Stimulated activated CD8-positive, alpha-beta memory T cell treated with anti-CD3 and anti-CD28 coated beads, Interleukin-4, amount 100 ng/mL, for 24 hours (primary cell): ENCODE measurements at places on chromosomes 2 and 18.

DNA sequence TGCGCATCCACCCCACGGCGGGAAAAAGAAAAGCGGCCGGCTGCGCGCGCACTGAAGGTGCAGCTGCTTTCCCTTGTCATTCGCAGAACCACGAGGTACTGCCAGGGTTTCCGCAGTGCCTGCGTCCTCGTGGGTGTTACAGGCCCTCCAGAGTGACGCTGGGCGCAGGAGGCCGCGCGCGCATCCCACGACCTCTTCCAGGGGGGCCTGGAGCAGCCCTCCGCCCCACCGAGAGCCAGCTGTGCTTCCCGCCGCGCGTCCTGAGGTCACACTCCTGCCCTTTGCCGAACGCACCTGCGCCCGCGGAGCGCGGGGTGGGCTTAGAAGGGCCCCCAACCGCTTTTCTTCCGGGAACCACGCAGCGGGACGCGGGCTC lies 378 bp upstream of the IAH1 start:
- DNase-seq = peak; percentile 46

GRCh38 chr2:109128048-109128615 lies 873 bp upstream of the SH3RF3 start:
- DNase-seq = peak; percentile 47

DNA sequence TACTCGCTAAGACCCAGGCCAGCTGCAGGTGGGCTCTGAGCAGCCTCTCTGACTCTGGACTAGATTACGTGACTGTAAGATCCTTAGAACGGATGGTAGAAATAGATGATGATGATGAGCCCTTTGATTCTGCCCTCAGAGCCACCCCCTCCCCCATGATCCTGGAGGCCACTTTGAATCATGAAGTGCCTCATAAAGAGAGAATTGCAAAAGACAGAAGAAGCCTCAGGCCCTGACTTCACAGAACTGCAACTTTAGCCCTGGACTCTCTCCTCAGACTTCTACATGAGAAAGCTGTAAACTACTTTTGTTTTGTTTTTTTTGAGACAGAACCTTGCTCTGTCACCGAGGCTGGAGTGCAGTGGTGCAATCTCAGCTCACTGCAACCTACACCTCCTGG lies 15.4 kb upstream of the TET3 start:
- DNase-seq = no peak

DNA sequence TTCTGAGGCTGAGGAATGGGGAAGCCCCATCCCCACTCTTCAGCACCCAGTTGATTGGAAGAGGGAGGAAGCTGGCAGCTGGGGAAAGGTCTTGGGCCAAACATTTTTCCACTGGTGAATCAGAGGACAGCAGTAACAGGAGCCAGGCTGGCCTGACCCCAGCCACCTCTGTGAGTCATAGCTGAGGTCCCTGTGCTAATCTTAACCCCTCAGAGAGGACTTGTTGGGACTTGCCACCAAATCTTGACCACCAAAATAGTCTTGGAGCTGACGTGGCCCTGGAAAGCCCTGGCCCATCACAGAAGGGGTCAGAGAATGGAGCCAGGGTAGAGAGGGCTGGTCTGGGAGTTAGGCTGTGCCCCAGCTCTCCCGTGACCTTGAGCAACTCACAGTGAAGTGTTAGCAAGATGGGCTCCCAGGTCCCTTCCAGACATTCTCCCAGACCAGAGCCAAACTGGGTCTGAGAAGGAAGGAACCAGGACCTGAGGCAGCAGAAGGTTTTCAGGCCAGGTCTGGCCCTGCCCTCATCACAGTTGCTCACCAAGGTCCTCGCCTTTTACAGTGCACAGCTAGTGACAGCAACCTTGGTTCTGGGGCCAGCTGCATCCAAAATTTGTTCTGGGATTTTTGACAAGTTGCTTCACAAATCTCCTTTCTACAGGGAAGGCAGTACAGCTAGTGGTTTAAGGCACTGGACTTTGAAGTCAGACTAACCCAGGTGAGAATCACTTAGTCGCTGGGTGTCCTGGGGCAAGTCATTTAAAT lies 266.6 kb downstream of the CYP26B1 start:
- no peak for DNase-seq

- DNase-seq = no peak
Observed at GRCh38 chr18:44500808-44501610, 179.7 kb upstream of the SETBP1 start.

- no peak for DNase-seq
Observed at GRCh38 chr2:117794668-117795067, 19.8 kb upstream of the DDX18 start.

DNA sequence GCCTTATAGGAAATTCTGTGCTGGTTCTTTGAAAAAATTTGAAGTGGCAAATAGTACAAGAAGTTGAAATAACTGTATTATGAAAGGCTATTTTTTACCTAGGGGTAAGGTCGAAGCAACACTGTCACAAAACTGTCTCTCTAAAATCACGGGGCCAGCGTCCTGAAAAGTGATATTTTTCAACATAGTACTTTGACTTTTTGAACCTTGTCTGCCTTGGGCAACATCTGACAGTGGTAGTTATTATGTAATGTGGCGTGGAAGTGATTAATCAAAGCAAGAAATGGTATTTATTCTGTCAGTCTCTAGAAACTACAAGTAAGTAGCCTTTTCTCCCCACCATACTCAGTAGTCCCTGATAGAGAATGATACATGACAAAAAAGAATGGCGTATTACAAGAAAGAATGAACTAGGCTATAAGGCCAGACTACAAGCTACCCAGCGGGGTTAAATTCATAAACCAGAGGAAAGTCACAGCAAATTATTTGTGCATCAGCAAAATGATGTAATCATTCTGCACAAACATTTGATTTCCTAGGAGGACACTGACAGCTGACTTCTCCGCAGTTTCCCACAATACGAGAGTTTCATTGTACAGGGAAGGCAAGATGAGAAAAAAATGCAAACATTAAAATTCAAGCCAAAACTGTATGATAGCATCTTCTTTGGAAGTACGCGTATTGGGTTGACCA lies 9.8 kb downstream of the GEN1 start:
- no peak for DNase-seq

GRCh38 chr2:54483426-54483825 lies 27.3 kb downstream of the SPTBN1 start:
- DNase-seq = no peak

DNA sequence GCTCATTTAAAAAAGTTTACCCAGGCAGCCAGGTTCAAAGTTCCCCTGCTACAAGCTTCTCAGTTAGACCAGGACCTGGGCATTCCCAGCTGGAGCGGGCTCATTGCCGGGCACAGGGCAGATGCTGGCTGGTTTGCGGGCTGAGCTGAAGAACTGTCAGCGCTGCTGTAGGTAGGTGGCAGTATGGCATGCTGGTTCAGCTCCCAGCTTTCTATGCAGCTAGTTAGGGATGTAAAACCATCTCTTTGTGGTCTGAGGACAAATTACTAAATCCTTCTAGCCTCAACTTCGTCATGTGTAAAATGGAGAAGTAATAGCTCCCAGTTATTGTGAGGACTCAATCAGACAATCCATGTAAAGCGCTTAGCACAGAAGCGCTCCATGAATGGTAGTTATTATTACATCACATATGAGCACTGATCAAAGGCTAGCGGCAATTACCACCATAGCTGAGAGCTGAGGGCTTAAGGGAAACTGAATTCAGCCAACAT lies 2.4 kb upstream of the LDLRAD4 start:
- DNase-seq = peak; percentile 24

DNA sequence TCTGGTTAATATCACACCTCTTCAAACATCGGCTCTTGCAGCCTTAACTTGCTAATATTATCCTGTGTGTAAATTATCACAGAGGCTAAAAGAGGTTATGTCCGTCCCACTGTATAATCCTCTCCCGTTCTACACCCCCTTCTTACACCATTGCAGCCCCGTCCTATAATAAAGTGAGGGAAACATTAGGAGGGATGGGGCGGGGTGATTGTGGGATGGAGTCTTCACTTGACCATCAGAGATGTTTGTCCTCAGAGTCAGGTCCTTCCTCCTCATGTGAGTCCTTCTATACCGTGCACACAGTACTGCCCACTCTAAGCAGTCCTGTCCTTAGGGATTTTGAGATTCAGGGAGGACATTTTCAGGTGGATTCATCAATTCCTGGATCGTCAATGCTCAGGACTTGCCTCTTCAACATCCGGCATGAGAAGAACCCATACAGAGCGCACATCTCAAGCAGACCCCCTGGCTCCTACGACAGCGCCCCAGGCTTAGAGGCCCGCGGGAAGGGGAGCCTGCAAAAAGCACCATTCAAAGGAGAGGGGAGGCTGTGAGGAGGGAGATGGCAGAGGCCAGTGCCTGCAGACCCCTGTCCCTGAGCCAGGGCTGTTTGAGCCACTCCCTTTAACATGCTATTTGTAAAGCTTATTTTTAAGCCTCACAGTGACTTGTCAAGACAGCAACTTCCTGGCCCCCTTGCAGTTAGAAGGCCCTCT lies 42.8 kb upstream of the ASB18 start:
- DNase-seq = no peak

GRCh38 chr2:220396287-220396686 lies 768.9 kb downstream of the SLC4A3 start:
- DNase-seq = no peak

DNA sequence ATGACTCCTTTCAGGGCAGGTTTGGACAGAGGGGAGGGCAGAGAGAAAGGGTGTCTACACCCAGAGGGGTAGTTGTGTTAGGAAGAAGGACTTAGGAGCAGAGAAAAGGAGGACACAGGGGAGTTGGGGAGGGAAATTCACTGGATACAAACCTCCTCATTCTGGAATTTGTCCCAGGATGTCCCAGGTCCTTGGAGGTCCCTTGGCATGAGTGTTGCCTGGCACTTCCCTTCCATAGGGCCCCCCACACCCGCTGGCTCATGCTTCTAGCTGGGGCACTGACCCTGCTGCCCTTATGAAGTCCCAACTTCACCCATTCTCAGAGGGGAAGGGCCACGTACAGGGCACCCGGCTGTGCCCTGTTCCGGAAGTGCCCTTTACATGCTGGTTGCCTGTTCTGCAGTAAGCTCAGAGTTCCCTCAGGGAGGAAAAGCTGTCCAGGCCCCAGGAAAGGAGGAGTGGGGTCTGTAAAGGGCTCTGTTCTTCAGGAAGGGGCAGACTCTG lies 93.6 kb upstream of the SMAD2 start:
- DNase-seq = no peak

GRCh38 chr18:37663446-37663845 lies 97.8 kb upstream of the CELF4 start:
- no peak for DNase-seq

DNA sequence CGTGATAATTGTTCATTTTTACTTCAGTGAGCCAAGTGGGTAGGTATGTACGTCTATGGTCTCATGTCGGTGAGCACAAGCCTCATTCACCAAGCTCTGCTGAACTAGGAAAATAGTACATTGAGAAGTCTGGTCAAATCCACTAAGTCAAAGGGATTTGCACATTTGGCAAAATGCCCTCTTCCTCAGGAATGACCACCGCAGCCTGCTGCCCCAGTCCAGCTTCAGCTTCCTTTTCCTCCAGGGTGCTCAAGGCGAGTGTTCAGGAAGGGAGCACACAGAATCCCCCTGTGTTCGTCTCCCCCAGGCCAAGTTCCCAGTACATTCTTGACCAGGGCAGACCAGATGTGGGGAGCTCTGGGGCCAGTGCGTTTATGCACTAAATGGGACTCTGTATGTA lies 23.0 kb downstream of the TCF7L1 start:
- DNase-seq = no peak

- DNase-seq = no peak
Observed at GRCh38 chr2:29117636-29118303, 2.6 kb downstream of the CLIP4 start.

GRCh38 chr2:191936882-191937405 lies 90.1 kb upstream of the CAVIN2 start:
- no peak for DNase-seq

GRCh38 chr2:238381341-238382115 lies 45.2 kb upstream of the ASB1 start:
- DNase-seq = no peak

DNA sequence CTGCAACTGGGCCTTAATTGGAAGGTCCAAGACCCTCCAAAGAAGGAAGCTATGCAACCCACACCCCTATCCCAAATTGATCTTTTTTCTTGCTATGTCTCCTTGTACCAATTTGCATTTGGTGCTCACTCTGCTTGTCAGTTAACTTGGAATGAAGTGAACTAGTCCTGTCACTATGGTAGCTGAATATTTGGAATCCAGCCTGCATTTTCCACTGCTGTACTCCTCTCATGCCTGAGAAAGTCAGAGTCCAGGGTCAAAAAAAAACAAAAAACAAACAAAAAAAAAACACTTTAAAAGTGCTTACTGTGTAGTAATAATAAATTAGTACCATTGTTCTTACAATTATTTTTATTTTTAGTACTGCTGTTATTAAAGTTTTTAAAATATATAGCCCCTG lies 462.8 kb upstream of the SLC8A1 start:
- DNase-seq = no peak

- DNase-seq = no peak
Observed at GRCh38 chr18:49968644-49969309, 155.4 kb upstream of the ACAA2 start.

DNA sequence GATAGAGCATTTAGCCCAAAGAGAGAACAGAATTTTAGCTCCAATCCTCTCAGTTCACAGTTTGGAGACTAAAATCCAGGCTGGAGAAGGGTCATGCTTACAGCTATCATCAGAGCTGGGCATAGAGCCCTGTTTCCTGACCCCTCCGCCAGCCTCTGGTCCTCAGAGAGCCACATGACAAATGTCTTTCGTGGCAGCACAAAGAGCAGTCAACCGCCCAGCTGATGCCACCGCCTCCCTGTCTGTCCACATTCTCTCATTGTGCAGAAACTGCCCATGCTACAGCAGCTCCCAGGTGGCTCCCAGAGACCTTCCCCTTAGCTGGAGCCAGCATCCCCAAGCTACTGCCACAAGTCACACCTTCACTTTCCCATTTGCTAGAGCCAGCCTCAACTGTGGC lies 7.6 kb downstream of the KCNK3 start:
- no peak for DNase-seq

DNA sequence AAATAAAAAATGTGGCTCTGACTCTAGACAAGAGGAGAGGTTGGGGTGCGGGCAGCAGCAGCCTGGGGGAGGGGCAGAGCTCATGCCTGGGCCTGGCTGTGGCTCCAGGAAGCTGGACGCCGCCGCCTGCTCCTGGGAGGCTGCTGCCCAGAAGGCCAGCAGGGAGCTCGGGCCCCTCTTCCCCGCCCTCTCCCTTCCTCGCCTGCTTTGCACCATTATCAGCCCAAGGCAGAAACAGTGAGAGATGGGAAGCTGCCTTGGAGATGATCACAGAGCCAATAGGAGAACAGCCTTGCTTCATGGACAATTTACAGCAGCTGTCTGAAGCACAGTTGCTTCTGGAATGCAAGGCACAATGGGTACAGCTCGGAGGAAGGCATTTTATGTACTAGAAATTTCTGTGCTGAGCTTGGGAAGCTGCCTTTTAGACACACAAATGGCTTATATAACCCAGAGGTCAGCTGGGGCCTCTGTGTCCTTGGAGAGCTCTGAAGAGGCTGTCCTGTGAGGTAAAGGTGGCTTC lies 55.3 kb upstream of the AFF3 start:
- no peak for DNase-seq

GRCh38 chr2:207869784-207870778 lies 100.4 kb upstream of the FZD5 start:
- DNase-seq = no peak
